ENCODE measurements at places on chromosomes 4 and X.

DNA sequence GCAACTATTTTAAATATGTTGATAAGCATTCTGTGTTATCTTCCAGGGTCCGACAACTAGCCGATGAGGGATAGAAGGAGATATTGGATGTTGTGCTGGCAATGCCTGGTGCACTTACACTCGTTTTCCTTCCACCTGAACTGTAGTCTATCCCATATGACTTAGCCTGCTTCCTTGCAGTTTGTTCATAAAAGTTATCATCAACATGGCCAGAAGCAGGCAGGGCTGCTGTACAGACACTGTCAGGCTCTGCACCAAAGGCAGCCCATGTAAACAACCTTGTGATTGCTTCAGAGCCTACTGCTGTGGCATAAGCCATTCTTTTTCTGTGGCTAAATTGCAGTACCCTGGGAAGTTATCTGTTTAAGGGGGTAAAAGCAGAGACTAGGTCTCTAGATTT, 1.6 kb downstream of the MAPK10 start:
- DNase-seq: no peak

DNA sequence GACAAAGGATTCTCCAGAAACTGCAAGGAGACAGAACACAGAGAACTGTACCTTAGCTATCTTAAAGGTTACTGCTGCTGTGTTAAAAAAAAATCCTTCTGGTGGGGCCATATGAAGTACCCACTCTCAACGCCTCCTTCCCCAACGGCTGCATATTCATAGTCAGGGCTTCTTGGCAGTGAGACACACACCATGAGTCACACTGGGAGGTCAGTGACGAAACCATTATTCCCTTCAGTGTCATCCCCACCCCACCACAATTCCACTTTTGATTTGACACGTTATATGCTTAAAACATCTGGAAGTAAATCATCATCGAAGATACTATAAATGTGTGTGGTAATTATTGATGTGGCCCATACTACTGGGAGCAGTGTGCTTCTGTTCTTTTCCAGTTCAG, 271.5 kb downstream of the LDB2 start:
- no peak for DNase-seq

DNA sequence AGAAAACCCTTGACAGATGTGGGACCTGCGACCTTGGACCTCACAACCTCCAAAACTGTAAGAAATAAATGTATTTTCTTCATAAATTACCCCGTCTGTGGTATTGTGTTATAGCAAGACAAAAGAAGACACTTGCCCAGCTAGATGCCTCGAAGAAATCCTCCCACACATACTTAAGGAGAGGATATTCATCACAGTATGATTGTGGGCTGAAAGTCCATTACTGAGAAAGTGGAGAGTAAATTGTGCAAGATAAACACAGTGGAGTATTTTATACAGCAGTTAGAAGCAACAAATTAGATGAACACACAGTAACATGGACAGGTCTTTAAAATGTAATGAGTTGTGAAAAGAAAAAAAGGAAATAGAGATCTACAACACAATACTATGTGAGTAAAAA, 25.8 kb upstream of the PLA2G12A start:
- DNase-seq: no peak

DNA sequence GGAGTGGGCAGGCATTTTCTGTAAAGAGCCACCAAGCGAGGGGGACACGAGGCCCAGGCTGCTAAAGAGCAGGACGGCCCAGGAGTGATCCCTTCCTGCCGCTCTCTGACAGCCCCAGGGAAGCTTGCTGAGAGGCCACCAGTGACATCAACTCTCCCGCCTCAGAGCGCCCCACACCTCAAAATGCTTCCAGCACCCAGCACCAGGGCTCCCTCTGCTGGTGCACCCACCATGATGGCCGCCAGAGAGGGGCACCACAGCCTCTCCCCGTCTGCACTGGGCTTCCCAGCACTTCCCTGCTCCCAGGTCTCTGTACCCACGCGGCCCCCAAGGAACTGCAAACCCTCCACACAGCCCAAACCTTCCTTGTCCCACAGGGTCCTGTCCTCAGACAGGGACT, 40.4 kb downstream of the GAK start:
- no peak for DNase-seq

DNA sequence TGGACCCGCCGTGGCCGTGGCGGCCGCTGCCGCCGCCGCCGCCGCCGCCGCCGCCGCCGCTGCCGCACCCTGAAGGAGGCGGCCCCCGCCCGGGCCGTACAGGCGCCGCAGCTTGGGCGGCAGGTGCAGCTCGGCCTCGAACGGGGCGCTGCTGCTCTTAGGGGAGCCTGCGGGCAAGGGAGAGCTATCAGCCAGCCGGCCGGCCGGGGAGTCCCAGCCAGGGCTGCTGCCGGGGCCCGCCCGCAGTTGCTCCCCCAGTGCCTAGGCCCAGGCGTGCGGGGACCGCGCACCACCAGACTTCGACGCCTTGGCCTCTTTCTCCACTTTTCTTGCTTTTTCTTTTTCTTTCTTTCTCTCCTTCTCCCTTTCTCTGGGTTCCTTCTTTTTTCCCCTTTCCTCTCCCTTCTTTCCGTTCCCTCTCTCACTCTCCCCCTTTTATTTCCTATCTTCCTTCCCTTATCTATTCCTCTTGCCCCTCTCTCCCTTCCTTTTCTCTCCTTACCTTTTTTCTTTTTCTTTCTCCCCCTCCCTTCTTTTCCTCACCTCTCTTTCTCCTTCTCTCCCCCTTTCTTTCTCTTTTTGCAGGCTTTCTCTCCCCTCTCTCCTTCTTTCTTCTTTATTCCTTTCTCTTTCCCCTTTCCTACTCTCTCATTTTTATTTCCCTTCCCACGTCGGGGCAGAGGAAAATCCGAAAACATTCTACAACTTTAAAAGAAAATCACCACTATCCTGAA, 2.0 kb downstream of the ARX start:
- DNase-seq: no peak

DNA sequence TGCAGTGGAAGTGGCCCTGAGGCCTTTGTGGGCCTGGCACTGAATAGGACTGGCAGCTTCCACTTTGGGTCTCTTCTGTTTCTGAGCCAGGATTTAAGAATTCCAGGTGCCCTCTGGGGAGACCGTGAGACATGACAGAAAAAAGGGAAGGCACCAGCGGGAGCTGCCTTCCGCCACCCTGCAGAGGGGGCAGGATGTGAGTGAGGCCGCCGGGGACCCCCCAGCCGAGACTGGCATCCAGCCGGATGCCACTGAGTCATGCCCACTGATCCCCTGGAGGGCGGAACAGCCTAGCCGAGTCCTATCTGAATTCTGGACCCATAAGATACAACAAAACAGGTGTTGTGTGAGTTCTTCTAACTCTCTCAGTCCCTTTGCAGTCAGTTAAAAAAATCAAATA, 41.3 kb downstream of the C4orf50 start:
- no peak for DNase-seq

- DNase-seq: no peak
Measured at GRCh38 chr4:163758032-163758431, 263.5 kb downstream of the TMA16 start.

DNA sequence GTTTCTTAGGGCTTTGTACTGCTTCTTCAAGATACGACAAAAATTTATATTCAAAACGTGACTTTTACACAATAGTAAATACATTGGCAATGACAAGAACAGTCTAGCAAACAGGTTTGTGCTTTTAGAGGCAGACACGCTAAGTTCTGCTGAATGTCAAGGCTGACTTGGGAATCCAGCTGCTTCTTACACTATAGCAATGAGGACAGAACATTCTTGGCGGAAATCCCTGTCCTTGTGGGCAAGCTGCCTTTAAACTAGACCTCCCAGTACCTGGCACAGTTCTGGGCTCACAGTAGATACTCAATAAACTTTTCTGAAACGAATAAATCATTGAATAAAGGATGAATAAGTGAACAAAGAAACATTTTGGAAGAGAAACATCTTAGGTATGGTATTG, 148.2 kb downstream of the RASL11B start:
- no peak for DNase-seq

- no peak for DNase-seq
Measured at GRCh38 chr4:105605493-105605892, 53.1 kb downstream of the ARHGEF38 start.

- no peak for DNase-seq
Measured at GRCh38 chr4:32180086-32180485, 1459.9 kb downstream of the PCDH7 start.

DNA sequence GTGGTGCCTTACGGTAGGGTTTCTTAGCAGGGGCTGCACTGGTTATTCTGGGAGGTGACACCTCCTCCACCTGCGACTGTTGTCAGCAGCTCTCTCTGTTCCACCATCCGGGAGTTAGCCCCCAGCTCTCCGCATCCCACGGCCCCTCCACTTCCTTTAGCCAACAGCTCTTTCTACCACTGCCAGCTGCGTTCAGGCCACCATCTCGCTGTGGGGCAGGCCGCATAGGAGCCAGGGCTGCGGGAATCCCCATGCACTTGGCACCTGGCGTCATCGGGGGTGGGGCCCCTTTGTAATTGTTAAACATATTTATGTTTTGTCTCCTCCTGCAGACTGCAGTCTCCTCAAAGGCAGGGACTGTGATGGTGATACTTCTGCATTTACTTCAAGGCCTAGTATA, 480.2 kb downstream of the SMARCA1 start:
- no peak for DNase-seq

- DNase-seq: no peak
Measured at GRCh38 chr4:39357002-39357401, 9.2 kb downstream of the RFC1 start.

- no peak for DNase-seq
Measured at GRCh38 chrX:20212486-20213089, 54.1 kb downstream of the RPS6KA3 start.

DNA sequence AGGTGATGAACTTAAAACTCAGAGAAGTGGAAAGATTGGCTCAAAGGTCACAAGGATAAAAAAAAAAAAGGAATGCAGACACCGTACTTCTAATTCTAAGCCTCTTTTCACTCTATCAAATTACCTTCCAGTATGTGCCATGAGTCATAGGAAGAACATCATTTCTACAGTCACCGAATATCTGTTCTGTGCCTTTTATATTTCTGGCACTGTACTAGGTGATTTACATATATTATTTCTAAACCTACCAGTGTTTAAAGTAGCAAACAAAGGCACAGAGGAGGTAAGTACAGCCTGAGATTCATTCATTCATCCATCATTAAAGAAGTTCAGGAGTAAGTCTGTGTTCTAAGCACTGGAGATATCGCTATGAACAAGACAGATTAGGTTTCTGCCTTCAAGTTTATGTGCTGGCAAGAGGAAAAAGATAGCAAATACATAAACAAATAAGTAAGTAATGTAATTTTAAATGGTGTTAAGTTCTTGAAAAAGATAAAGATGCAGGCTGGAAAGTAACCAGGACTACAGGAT, 65.3 kb downstream of the PALLD start:
- no peak for DNase-seq
